ENCODE measurements at places on chromosomes 4 and X.

DNA sequence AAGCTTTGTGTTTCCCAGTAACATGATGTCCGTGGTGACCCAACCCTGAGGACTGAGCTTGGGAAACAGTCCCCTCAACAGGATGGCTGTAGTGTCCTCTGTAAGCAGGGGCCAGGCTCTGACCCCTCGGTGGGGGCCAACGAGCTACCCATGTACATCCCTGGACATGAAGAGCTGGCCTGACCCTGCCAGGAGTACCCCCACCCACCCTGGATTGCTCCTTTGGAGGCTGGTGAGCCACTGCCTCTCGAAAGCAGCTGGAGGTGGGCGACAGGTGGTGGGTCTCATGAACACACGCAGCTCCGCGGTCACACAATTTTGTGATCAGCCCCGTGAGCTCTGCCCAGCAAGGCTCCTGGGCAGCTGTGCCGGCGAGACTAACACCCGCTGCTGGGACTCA is 33.5 kb downstream of the NSG1 start:
- no peak for DNase-seq

- DNase-seq = no peak
Observed at GRCh38 chrX:106742193-106742592, 15.7 kb downstream of the RNF128 start.

GRCh38 chr4:67342291-67342690 is 203.0 kb downstream of the CENPC start:
- DNase-seq = no peak

- no peak for DNase-seq
Observed at GRCh38 chr4:147453561-147454141, 27.2 kb upstream of the EDNRA start.

DNA sequence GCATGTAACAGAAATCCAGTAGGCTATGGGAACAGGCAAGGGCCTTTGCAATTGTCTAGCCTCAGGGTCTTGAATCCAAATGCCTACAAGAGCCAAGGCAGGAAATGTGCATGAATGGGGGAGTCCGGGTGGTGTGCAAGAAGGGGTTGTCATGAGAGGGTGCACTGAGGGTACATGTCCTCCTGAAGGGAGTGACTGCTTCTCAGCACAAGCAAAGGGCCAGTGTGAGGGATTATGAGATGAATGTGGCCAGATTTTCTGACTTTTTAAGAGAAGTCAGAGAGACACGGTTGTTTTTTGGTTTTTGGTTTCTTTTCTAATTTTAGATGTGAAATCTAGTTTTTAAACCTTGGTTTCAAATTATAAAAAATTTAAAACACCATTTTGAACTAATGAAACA is 76.5 kb upstream of the LSM6 start:
- no peak for DNase-seq

Data from omental fat pad (tissue), 4 donors.